ENCODE measurements at places on chromosomes 3 and 15. TPM values are rescaled to one million over a fixed set of nuclear protein-coding genes. Genes with fewer than 3 reads are reported as not detected.

Gene ENTPD3
- not detected for total RNA-seq

Gene CGNL1
- 0.98 TPM for total RNA-seq

Gene ALDH1A3
- 1.9 TPM for total RNA-seq

- no peak for DNase-seq
Observed at GRCh38 chr15:80107204-80107603, 45.6 kb upstream of the FAH start.

- DNase-seq, result no peak
Observed at GRCh38 chr3:59186725-59187124, 136.9 kb upstream of the CFAP20DC start.

DNA sequence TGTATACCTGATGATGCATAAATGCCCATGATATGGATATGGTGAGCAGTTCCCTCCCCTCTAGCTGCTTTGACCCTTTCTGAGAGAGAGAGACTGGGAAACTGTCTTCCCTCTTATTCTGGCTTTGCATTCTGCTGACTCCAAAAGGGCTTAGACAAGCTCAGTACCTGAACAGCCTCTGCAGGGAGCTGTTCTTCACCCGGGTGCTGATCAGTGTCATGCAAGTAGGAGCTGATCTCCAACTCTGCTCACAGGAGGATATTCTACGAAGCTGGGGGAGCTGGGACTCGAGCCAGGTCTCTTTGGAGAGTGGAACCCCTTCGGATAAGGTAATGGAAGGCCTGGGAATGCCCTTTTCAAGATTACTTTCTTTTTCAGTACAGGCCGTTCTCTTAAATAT lies 237.1 kb downstream of the RYR3 start:
- DNase-seq, result peak; percentile 7

DNA sequence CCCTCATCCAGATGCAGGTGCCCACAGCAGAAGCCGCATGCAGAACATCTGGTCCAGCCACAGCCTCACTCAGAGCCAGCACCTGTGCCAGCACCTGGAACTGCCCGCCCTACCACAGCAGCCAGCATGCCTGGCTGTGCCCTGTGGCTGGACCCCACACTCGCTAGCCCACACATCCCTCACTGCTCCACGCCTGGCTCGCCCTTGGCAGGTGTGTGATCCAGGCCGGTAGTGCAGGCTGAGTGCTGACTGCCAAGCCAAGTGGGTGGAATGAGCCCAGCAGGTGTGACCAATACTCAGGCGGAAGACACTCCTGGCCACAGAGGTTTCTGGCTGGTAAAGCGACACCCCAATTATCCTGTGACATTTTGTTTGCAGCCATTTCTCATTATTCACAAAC lies 162.4 kb upstream of the ROBO1 start:
- no peak for DNase-seq

DNA sequence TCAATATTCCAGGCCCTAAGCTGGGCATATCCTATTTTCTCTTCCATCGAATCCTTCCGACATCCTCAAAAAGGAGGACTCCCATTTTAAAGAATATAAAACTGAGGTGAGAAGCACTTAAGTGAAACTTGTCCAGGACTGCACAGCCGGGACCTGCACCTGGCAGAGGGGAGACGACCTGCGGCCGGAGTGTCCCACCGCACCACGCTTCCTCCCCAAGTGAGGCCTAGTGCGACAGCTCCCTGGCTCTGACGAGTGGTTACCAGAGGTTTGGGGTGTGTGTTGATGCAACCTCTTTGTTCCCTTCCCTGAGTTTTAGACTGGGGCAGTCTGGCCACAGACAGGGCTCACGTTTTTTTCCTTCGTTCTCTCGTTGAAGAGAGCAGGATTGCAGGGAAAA lies 24.9 kb upstream of the ATP2B2 start:
- DNase-seq, result no peak

GRCh38 chr15:41853831-41854230 lies 15.2 kb downstream of the PLA2G4B start:
- DNase-seq, result no peak

GRCh38 chr3:63132461-63133250 lies 145.5 kb upstream of the SYNPR start:
- DNase-seq, result no peak

All from NCI-H460 (cell line).